Left forelimb (tissue), 1 donor: ENCODE measurements at places on chromosomes 4 and X.

DNA sequence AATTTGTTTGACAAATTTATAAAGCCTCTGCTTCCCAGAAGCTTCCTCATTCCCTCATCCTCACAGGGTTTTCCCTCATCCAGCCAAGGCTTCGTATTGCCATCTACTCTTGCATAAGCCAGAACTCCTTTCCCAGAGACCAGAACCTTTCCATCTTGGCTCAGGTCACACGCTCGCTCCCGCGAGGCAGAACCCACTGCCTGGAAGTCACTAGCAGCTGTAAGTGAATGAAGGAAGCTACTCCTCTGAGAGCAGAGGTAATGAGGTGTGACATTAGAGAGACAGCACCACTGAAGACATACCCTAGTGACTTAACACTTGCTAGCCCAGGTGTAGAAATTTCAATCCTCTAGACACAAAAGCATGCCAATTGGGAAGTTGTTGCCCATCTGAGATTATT is 52.5 kb downstream of the LHFPL1 start:
- no peak for DNase-seq

- no peak for DNase-seq
These were observed 73.0 kb upstream of the ADGRG2 start for GRCh38 chrX:19195243-19195610.

- no peak for DNase-seq
These were observed 77.5 kb downstream of the TMEM156 start for GRCh38 chr4:38954727-38955126.

DNA sequence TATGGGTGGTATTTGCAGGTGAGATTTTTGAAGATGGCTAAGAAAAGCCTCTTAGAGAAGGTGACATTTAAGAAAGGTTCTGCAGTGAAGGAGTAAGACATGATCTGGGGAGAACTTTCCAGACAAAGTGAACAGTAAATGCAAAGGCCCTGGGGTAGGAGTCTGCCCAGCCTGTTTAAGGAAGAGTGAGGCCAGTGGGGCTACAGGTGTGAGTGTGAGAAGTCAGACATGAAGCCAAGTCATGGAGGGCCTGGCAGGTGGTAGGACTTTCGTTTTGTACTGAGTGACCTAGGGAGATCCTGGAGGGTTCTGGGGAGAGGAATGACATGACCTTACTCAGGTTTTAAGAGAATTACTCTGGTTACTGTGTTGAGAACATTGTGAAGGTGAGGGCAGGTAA is 21.5 kb downstream of the COQ2 start:
- no peak for DNase-seq
